Transverse colon (tissue), 4 donors: ENCODE measurements at places on chromosomes 7 and 10.

GRCh38 chr7:80284855-80285254 is 150.2 kb downstream of the GNAI1 start:
- DNase-seq = no peak

DNA sequence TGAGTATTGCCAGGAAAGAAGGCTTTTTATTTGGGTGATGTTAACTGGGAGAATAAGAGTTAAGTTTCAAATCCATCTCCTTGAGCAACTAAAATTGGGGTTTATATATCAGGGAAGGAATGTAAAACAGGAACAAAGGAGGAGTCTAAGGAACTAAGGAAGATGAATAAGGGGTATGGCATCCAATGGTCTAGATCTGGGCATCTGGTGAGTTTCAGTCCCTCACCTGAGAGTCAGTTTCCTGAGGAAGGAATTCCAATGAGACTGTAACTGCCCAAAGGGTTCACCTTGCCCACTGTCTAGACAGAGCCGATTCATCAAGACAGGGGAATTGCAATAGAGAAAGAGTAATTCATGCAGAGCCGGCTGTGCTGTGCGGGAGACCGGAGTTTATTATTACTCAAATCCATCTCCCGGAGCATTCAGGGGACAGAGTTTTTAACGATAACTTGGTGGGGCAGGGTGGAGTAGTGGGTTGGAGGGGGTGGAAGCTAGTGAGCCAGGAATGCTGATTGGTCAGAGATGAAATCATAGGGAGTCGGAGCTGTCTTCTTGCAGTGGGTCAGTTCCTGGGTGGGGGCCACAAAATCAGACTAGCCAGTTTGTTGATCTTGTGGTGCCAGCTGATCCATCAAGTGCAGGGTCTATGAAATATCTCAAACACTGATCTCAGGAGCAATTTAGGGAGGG is 188.3 kb upstream of the STK17A start:
- DNase-seq = no peak

DNA sequence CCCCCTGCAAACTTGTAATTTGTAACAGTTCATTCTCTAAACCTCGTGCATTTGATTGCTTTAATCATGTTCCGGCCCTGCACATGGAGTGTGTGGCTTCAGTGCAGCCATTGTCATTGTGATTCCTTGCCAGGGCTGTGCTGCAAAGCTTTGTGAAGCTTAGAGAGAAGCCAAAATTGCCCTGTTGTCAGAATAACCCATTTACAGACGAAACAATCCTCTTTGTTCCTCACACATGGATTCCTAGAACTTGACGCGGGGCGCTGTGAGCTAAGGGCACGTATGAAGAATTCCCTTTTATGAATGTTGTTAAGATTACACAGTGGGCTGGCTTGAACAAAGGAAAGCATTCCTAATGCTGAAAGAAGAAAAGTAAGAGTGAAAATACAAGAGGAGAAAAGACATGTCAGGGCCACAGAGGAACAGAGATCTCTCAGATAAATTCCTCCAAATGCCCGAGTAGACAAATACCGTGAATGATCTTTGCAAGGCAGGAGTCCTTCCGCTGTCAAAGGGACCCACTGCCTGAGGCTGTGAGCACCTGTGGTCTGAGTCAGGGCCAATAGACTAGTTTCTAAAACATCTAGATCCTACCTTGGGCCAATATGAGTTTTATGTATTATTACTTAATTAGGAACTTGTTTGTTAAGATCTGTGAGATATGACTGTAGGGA is 205.4 kb upstream of the C7orf33 start:
- DNase-seq = no peak

- DNase-seq = no peak
Measured at GRCh38 chr7:15607529-15608210, 45.9 kb upstream of the AGMO start.

DNA sequence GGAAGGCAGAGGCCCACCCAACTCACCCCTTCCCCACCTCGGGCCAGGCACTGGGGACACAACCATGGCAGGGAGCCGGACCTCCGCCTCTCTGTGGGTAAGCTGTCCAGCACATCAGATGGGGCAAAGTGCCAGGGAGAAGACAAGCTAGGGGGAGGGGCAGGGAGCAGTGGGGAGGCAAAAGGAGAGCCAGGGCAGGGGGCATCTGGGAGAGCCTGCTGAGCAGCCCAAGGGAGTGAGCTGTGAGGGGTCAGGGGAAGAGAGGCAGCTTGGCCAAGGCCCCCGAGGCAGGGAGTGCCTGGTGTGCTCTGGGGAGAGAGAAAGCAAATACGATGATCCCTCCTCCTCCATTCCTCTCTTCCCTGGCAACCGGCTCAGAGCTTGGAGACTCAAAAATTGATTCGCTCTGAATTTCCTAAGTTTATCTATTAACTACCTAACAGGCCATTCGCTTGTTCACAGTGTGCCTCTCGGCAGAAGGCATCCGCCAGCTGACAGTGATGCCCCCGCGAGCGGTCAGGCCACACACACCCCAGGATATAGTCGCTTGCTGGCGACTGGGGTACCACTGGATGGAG is 4.5 kb downstream of the CAMK2B start:
- no peak for DNase-seq
